Smooth muscle cell of the brain vasculature (primary cell): ENCODE measurements at places on chromosomes 16 and 17.

GRCh38 chr16:86074651-86075487 is 175.9 kb downstream of the IRF8 start:
- DNase-seq = no peak

- no peak for DNase-seq
These were observed 31.3 kb upstream of the KPNB1 start for GRCh38 chr17:47618410-47618809.

GRCh38 chr16:23944381-23944780 is 108.6 kb downstream of the PRKCB start:
- DNase-seq = no peak

DNA sequence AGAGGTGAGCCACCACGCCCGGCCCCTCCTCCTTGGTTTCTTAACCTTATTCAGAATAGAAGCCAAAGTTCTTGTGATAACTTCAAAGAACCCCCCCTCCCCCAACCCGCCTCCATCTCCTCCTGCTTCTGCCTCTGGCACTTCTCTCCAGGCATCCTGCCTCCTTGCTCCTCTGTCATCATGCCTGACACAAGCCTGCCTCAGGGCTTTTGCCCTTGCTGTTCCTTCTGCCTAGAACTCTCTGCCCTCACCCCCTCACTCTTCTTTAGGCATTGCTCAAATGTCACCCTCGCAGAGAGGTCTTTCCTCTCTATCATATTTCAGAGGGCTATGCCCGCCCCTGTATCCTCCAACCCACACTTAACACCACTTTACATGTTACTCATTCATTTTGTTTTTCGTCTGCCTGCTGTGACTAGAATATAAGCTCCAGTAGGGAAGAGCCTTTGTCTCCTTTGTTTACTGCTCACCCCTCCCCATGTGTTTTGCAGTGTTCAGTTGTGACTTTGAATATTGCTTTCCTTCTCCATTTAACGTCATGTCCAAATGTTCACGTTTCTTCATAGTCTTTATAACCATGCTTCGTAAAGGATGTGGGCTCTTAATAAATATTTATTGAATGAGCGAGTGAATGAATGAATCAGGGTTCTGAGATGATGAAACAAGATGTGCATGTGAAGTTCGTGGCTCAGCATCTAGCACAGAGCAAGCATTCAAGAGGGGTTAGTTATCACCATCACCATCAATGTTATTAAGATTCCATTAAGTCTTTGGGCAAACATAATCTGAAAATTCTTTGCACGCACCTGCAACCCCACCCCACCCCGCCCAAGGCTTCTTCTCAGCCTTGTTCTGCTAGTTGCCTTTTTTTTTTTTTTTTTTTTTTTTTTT is 186.2 kb upstream of the WSCD1 start:
- DNase-seq = no peak
